ENCODE measurements at places on chromosomes 4 and X. TPM values are rescaled to one million over a fixed set of nuclear protein-coding genes. Genes with fewer than 3 reads are reported as not detected.

ZNF595 gene
- 19.9 TPM for total RNA-seq

IL13RA2 gene
- 0.23 TPM for total RNA-seq

SLC49A3 gene
- 9.9 TPM for total RNA-seq

RIPPLY1 gene
- total RNA-seq, result not detected

CNKSR2 gene
- total RNA-seq, result 0.17 TPM

ANK2 gene
- 41.4 TPM for total RNA-seq

ARMCX1 gene
- total RNA-seq, result 46.1 TPM

GRCh38 chr4:59570860-59571476 lies 1629.2 kb upstream of the ADGRL3 start:
- DNase-seq, result no peak

- DNase-seq, result no peak
Observed at GRCh38 chr4:653080-653821, 20.8 kb downstream of the ATP5ME start.

- DNase-seq, result no peak
Observed at GRCh38 chr4:20658456-20658855, 41.8 kb upstream of the PACRGL start.

DNA sequence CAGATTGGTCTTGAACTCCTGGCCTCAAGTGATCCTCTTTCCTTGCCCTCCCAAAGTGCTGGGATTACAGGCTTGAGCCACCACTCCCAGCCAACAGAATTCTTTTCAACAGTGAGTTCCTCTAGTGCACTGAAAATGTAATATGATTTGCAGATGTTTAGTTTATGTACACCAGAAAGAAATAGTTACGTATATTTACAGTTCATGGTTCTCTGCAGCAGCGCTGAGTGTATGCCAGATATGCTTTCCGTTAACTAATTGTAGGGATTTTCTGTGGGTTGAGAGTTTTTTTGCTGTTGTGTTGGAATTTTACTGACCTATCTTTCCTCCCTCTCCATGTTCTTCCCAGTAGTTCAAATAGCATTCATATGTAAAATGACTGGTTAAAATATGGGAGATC lies 44.0 kb downstream of the GAB1 start:
- no peak for DNase-seq

DNA sequence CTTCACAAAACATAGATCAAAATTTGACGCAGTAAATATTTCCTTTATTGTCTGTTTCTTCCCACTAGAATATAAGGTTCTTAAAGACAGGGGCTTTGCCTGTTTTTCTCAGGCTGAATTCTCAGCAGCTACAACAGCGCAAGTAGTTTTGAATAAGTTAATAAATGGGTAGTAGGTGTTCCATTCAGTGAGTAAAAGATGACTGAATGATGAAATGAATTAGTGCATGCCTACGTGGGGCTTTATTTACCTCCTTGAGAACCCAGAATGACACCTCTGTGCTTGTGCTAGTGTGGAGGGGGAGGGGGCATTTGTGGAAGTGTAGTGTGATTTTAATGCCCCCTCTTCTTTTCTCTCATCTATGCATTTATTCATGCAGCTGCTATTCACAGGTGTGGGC lies 278.9 kb downstream of the FBXW7 start:
- DNase-seq, result no peak

DNA sequence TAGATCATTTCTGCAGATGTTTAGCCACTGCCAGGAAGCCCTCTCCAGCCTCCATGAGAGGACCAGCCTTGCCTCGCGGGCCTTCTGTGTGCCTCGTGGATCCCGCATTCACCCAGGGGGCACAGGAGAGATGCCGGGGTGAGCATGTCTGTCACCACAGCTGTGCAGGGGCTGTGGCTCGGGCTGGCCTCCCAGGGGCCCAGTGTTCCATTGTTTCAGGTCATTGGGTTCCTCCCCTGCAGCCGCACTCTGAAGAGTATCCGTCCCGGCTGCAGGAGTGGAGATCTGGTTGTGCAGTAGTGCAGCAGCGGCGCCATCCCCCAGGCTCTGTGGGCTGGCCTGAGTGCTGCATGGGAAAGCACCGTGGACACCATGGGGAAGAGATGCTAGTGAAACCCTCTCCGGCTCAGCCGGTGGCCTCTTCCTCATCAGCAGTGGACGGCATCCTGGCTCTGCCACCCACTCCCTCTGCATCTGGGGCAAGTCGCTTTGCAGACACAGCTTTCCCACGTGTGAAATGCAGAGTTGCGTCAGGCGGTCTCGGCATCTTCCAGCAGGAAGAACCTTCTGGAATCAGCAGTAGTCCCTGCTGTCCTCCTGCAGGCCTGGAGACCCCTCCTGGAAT lies 29.1 kb downstream of the TBC1D14 start:
- no peak for DNase-seq

GRCh38 chr4:150145090-150145945 lies 67.1 kb downstream of the DCLK2 start:
- no peak for DNase-seq

DNA sequence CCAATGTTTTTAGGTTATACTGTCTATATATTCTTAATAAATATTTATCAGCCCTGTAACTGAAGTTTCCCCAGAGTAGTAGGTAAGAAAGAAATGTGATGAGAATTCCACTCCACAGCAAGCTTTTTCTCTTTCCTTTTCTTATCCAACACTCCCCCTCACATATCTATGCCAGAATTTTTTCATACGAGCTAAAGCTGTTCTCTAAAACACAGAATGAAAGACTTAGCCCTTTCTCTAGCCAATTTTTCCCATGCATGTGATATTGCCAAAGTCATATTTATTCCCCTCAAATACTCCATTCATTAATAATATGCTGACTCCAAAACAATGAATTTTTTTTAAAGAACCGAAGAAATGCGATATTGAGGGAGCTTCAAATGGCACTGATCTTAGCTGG lies 32.3 kb downstream of the VEGFC start:
- DNase-seq, result no peak

Measured in dermis blood vessel endothelial cell (primary cell).